ENCODE measurements at places on chromosomes 16 and 17.

DNA sequence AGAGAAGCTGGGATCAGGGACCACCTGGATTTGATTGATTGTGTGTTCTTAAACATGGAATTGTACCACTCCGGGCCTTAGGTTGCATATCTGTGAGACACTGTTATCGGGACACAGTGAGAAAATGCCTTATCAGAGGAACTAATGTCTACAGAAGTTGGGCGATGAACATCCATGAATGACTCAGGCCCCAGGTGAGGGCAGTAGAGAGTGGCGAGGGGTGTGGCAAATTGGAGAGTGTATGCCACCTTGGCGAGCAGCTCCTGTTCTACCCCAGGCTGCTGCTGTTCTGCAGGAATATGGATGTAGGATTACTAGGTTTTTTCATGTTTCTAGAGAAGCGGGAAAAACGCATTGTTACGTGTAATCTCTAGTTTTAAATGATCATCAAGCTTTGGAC is 38.8 kb downstream of the CLEC16A start:
- DNase-seq: no peak

GRCh38 chr16:67733734-67734470 is 14.8 kb upstream of the GFOD2 start:
- DNase-seq: no peak

DNA sequence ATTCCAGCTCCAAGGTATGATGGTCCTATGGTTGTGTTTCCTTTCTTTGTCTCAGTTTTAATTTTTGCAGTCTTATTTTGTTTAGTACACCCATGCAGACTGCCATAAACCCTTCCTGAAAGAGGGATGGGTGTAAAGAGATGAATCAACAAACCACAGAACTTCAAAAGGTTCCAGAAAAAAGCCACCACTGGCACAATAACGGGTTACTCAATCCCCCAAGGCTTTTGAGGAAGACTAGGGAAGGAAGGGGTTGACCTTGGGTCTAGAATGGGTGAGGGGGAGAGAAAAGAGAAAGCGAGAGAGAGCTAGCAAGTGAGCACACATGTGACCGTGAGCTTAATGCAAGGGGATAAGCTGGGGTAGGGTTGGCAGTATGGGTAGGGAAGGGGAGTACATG is 168.1 kb downstream of the XYLT1 start:
- no peak for DNase-seq

DNA sequence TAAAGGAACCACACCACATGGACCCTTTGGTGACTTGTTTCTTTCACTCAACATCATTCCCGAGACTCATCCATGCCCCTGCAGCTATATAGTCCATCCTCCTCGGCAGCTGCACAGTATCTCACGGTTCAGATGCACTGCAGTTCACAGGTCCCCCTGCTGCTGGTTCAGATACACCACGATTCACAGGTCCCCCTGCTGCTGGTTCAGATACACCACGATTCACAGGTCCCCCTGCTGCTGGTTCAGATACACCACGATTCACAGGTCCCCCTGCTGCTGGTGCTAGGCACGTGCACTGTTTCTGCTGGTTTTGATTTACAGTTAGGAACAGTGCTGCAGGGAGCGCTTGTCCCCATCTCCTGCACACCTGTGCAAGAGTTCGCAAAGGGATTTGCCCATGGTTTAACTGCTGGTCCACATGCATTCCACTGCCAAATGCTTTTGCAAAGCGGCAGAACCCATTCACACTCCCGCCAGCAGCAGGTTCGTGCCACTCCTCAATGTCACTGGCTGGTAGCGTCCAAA is 3.8 kb downstream of the HSDL1 start:
- no peak for DNase-seq

GRCh38 chr17:76449126-76449525 is 3.8 kb downstream of the UBE2O start:
- DNase-seq: no peak

- no peak for DNase-seq
Observed at GRCh38 chr17:60345233-60345632, 46.7 kb downstream of the USP32 start.

- no peak for DNase-seq
Observed at GRCh38 chr16:87369117-87369765, 14.3 kb downstream of the FBXO31 start.

DNA sequence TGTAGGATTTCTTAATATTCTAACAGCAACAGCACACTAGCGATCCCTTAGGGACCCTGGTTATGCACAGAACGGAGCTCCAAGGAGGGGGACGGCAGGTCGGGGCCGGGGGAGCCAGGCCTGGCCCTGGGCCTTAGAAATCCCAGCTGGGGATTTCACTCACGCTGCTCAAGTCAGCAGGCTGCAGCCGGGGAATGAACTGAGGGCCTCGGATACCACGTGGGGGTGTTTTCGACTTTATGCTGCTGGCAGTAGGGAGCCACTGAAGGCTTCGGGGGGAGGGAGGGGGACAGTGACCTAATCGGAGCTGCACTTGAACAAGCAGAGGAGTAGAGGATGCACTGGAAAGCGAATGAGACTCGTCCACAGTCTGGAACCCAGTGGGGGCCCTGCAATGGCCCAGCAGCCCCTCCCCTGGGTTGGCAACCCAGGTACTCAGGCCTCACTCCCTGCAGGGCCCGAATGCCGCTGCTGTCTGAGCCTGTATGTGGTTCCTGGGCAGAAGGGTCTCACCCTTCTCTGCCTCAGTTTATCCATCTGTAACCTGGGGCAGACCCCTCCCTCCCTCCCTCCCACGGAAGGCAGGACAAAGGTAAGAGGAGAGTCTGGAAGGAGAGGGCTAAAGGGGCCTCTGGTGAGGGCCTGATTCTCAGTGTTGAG is 53.7 kb downstream of the RPH3AL start:
- no peak for DNase-seq

DNA sequence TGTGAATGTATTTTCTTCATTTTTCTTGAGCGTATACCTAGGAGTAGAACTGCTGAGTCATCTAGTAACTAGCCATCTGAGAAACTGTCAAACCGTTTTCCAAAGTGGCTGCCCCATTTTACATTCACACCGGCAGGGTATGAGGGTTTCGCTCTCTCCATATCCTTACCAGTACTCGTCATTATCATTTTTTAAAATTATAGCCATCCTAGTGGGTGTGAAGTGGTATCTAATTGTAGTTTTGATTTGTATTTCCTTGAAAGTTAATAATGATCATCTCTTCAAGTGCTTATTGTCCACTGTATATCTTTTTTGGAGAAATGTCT is 6.0 kb downstream of the RNF157 start:
- no peak for DNase-seq

DNA sequence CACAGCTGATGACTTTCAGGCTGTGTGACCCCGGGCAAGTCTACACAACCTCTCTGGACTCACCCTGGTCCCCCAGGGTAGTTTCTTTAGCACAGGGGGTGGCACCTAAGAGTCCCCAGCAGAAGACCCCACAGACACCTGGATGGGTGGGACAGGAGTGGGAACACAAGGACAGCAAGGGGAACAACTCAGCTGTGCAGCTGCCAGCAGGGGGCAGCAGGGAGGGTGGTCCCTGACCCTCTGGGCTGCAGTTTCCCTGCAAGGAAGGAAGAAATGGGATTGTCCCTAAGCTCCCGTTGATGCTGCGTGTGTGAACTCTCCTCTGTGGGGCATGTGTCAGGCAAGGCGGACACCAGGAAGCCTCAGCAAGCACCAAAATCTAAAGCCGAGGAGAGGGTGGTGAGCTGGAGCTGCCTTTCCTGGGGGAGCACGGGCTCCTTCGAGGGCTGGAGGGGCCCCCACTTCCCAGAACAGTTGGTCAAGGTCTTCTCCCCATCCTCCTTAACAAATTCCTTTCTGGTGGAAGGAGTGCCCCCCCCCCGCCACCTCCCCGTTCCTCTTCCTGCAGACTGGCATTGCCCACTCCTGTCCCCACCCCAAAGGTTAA is 24.1 kb upstream of the CDH5 start:
- no peak for DNase-seq

DNA sequence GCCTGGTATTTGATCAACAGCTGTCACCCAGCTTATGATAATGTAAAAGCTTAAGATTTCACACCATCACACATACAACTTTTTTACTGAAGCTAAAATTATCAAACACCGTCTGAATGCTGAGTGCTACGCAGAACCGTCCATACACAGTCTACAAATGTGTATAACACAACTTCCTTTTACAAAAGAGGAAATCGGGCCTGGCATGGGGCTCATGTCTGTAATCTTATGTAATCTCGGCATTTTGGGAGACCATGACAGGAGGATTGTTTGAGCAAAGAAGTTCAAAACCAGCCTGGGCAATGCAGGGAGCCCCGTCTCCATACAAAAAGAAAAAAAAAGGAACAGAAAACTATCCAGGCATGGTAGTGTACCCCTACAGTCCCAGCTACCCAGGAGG is 19.6 kb upstream of the QRICH2 start:
- DNase-seq: no peak

GRCh38 chr16:1942047-1942809 is 771 bp downstream of the MSRB1 start:
- no peak for DNase-seq

GRCh38 chr16:50365791-50366575 is 2.8 kb downstream of the BRD7 start:
- no peak for DNase-seq

DNA sequence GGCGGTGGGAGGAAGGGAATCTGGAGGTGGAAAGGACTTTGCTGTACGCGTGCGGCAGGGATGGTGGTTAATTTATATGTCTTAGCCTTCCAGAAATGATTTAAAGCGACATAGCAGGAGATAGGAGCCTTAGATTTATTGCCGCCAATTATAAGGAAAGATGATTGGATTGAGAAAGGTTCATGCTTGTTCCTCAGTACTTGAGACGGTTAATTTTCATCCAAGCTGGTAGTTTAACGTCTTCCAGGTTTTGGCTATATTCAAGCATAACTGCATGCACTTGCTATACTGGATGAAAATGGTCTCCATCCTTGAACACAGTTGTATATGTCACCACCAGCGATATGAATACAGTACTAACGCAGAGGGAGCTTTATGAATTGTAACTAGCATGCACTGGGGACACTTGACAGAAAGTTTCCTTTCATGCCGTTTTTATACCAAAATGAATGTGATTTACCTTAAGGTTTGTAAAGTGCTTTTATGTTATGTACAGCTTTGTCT is 610 bp upstream of the PEX12 start:
- no peak for DNase-seq

GRCh38 chr17:52160136-52160567 is 1.6 kb upstream of the CA10 start:
- DNase-seq: no peak

GRCh38 chr16:84085773-84086172 is 31.0 kb downstream of the MBTPS1 start:
- DNase-seq: no peak

DNA sequence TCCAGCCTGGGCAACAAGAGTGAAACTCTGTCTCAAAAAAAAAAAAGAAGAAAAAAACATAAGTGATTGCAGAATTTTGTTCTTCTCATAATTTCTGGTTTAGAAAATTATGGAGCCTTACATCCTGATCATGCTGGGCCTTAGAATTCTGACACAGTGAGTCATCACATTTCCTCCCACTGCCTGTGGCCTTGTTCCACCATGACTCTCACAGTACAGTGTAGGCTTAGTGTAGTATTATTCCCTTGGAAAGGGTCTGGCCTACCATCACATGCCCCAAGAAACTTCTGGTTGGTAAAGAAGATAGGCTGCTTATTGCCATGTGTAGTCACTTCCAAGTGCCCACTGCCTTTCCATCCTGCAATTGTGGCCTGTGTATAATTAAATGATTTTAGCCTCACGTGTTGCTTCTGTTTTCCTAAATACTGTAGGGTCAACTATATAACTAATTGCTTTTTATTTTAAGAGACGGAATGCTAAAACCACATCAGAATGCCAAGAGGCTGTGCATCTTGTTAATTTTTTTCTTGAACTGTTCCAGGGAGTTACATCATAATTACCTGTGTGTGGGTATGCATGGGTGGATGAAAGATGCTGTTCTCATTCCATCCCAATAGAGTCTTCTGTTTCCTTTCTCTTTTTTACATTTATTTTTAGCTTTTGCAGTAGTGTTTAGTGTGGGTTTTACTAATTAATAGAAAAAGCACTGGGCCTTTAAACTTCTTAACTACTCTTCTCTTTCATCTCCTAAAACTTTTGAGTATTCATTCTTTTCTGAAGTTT is 25.9 kb downstream of the OGFOD1 start:
- no peak for DNase-seq

DNA sequence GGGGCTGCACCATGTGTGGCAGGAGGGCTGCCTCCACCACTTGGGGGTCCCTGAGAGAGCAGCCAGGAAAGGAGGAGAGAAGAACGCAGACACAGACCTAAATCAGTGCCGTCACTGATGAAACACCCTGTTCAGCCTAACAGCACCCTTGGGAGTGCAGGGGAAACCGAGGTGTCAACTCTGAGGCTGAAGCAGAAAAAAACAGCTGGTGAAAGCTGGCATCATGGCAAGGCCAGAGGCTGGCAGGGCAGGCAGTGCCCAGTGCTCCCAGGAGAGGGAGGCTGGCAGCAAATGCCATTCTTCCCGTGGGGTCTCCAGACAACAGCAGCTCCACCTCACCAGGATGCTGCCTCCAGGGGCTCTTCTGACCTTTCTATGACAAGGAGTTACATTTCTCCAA is 23.1 kb downstream of the SPHK1 start:
- DNase-seq: no peak

- DNase-seq: no peak
Observed at GRCh38 chr17:55931446-55931845, 180.6 kb downstream of the PCTP start.

GRCh38 chr17:49896860-49897259 is 49.0 kb upstream of the TAC4 start:
- no peak for DNase-seq

- no peak for DNase-seq
Observed at GRCh38 chr17:66175892-66176291, 16.0 kb downstream of the CEP112 start.

DNA sequence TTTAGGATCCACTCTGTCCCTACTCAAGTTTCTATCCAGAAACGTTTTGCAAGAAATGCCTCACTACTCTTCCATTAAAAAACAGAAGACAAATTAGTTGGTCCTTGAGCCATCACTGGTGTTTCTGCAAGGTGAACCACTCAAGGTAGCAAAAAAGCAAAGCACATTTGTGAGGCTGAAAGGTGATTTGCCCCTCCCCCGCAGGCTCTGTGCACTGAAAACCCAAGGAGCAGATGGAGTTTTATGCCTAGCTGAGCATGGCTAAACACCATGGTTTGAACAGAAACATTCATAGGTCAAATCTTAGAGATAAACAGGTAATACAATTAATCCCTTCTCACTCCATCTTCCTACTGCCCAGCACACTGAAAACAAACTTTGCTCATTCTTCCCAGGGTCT is 538.2 kb upstream of the CDH5 start:
- DNase-seq: no peak

- DNase-seq: no peak
Observed at GRCh38 chr17:945672-946071, 33.9 kb downstream of the NXN start.

- no peak for DNase-seq
Observed at GRCh38 chr17:65093930-65094329, 37.4 kb upstream of the GNA13 start.

- no peak for DNase-seq
Observed at GRCh38 chr17:58005728-58006559, 1.1 kb downstream of the SRSF1 start.

- no peak for DNase-seq
Observed at GRCh38 chr17:30203471-30203981, 32.0 kb downstream of the SLC6A4 start.

- DNase-seq: no peak
Observed at GRCh38 chr16:86975445-86975844, 341.7 kb downstream of the C16orf95 start.
